ENCODE measurements at places on chromosomes 13 and 19. TPM values are rescaled to one million over a fixed set of nuclear protein-coding genes. Genes with fewer than 3 reads are reported as not detected.

GRCh38 chr13:30607908-30608307 lies 9.8 kb upstream of the USPL1 start:
- no peak for DNase-seq

DNA sequence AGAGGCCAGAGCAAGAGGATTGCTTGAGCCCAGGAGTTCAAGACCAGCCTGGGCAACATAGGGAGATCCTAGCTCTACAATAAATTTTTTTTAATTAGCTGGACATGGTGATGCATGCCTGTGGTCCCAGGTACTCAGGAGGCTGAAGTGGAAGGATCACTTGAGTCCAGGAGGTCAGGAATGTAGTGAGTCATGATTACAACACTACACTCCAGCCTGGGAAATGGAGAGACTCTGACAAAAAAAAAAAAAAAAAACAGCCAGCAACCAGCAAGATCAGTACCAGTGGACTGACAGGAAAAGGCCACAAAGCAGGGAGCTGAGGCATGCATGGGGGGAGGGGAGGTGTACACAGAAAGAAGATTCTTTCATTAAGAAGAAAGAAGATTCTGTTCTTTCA lies 52.7 kb upstream of the RFXAP start:
- DNase-seq = no peak

DNA sequence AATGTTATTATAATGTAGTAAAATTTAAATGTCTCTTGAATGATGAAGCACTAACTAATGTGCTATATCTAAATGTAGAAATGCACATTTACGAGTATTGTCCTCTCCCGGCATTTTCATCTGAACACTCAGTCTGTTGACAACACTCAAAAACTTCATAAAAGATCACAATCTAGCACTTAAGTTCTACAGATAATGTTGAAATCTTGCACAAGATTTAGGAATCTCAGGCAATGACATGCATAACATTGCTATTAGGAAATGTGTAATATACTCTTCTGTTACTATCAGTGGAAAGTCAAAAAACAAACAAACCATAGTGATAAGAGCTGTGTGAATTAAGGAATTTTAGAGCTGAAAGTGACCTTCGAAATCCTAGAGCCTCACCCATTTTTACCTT lies 37.5 kb upstream of the XPO4 start:
- DNase-seq = no peak

DNA sequence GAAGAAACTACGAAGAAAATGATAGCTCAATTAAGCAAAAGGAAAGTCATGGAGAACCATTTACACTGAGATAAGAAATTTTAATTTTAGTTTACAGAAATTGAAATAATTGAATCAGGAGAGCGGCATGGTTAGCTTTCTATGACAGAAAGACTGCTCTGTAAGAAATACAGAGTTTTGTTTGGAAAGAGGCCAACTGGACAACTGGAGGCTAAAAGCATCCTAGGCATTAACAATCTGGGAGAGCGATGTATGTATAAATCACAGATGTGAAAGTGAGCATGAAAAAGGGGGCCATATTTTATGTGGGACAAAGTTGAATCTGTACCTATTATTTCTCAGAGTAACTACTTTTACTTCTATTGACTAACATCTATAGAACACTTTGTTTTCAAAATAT lies 1608.8 kb upstream of the PCDH20 start:
- DNase-seq = no peak

CABP5 gene
- not detected for total RNA-seq

- DNase-seq = no peak
Measured at GRCh38 chr19:14972676-14973075, 7.0 kb downstream of the SLC1A6 start.
